ENCODE measurements at places on chromosomes 3 and 15. TPM values are rescaled to one million over a fixed set of nuclear protein-coding genes. Genes with fewer than 3 reads are reported as not detected.

Gene GAP43
- total RNA-seq = not detected

Gene MEGF11
- 0.48 TPM for total RNA-seq

Gene MNS1
- total RNA-seq = 2.1 TPM

Gene ZPLD1
- total RNA-seq = 0.08 TPM

Gene LMAN1L
- total RNA-seq = not detected

Gene TMED3
- 191 TPM for total RNA-seq

Gene GOLGA6D
- total RNA-seq = 0.12 TPM

Gene SI
- total RNA-seq = not detected

Gene TMEM207
- not detected for total RNA-seq

Gene COL8A1
- total RNA-seq = not detected

Gene BFSP2
- total RNA-seq = not detected

Gene ITIH1
- total RNA-seq = not detected

Gene CYP8B1
- not detected for total RNA-seq

Gene ZBBX
- not detected for total RNA-seq

Gene C3orf49
- total RNA-seq = not detected

Gene REC114
- total RNA-seq = not detected

Gene PP2D1
- not detected for total RNA-seq

Gene LNP1
- total RNA-seq = 0.66 TPM

Gene TMA7
- 279 TPM for total RNA-seq

Gene DAPK2
- 3.8 TPM for total RNA-seq

Gene IRAK2
- 32.0 TPM for total RNA-seq

Gene CELSR3
- total RNA-seq = 4.7 TPM

Gene LIPH
- 7.4 TPM for total RNA-seq

Gene LTK
- total RNA-seq = 0.13 TPM

Gene AMOTL2
- 36.3 TPM for total RNA-seq

Gene AHSG
- total RNA-seq = not detected

Gene BOC
- total RNA-seq = 8.2 TPM

Gene CCDC191
- total RNA-seq = 1.7 TPM

Gene KBTBD13
- not detected for total RNA-seq

Gene SH2D7
- not detected for total RNA-seq

Gene SCAANT1
- total RNA-seq = not detected

Gene SEMA7A
- 2.9 TPM for total RNA-seq

Gene CEMIP
- 2.2 TPM for total RNA-seq
